Right renal pelvis (tissue), 4 donors: ENCODE measurements at places on chromosomes 12 and 14.
A peak's percentile ranks its signal among the peaks of the same experiment; 100 is the strongest.

- DNase-seq, result no peak
These were observed 11.8 kb upstream of the EDDM3A start for GRCh38 chr14:20733684-20734429.

GRCh38 chr12:105194947-105195346, 41.0 kb downstream of the APPL2 start:
- no peak for DNase-seq

- DNase-seq, result no peak
These were observed 3.4 kb downstream of the KLRB1 start for GRCh38 chr12:9604287-9604686.

GRCh38 chr12:55024575-55024974, 4.8 kb downstream of the NEUROD4 start:
- no peak for DNase-seq

GRCh38 chr14:91113829-91114078, at the start of gene DGLUCY:
Gene DGLUCY (plus strand): TSS chr14:91114073. CDS start chr14:91160295, 46,222 bp downstream.
- peak; percentile 58 for DNase-seq

DNA sequence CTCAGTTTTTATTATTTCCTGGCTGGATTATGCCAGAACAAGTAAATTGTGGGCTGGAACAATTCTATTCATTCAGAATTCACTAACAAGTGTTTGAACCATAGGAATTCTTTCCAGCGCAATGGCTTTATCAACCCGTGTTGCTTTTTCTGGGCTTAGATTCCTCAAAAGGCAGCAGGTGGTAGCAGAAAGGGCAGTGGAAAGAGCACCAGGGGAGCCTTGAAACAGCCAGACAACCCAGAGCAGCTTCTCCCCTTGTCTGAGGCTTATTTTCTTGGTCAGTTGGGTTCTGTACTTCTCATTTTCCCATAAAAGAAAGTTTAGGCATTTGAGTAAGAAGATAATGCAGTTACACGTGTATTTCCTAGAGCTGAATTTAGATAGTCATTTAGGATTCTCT, 130.7 kb downstream of the OTOGL start:
- no peak for DNase-seq

- no peak for DNase-seq
These were observed 211.8 kb downstream of the DACT1 start for GRCh38 chr14:58849601-58850000.

DNA sequence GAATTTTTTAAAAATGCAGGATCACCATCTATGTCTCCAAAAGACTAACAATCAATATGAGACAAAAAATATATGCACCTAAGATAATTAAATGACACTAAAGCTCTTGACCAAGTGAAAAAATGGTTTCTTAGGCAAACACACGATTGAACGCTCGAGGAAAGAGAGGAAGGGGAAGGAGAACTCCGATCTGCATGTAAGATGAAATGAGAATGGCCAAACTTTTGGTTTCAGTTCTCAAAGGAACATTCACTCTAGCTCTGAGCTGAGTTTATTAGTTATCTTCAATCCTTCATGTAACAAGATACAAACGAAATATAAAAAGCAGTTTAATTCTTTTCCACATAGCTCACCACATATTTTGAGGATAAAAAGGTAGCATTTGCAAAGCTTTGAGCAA, 2.8 kb downstream of the DYRK4 start:
- DNase-seq, result no peak

DNA sequence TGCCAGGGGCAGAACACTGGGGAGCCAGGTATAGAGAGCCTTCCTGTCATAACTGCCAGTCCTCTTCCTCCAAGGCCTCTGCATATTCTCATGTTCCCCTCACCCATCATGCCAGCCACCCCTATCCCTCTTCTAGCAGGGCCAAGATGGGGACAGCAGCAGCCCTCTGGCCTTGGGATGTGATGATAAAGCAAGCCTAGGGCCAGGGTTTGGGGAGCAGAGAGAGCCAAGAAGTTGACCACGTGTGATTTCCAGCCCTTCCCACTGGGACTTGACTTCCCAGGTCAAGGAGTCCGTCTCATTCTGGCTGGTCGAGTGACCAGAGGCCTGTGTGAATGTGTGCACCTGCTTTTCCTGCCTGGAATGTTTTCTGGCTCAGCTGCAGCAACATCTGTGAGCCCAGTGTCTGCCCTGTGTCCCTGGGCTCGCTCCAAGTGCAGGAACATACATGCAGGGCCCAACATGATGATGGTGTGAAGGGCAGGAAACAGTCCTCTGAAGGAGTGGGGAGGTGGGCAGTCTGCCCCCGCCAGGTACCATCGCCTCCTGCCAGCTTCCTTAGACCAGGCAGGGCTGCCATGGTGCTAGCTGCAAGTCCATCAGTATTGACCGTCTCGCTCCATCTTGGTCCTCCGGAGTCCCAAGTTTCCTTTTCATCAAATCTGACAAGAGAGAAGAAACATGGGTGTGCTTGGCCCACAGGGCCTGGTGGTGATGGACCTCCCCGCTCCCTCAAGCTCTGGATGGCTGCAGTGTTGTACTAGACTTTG, 21.0 kb downstream of the VASH1 start:
- DNase-seq, result no peak

DNA sequence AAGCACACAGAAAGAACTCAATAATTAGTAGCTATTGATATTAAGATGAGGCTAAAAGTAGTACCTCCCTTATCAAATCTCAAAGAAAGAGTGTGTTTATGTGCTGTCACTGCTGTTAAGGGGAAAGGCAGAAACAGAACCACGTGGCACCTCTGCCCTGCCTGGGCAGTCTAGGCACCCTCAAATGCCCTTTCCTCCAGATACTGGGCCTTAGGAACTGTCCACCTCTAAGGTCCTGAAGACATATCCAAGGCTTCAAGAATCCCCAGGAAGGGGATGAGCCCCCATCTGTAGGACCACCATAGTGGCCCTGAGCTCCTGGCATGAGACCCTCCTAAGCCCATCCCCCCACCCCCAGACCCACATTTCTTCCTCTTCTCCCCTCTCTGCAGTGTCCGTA, 29.1 kb downstream of the NGB start:
- no peak for DNase-seq
